ENCODE measurements at places on chromosomes 3 and 15.

GRCh38 chr3:184737641-184738505 is 26.0 kb upstream of the MAGEF1 start:
- DNase-seq = no peak

- no peak for DNase-seq
Measured at GRCh38 chr3:161273589-161274218, 52.6 kb downstream of the NMD3 start.

DNA sequence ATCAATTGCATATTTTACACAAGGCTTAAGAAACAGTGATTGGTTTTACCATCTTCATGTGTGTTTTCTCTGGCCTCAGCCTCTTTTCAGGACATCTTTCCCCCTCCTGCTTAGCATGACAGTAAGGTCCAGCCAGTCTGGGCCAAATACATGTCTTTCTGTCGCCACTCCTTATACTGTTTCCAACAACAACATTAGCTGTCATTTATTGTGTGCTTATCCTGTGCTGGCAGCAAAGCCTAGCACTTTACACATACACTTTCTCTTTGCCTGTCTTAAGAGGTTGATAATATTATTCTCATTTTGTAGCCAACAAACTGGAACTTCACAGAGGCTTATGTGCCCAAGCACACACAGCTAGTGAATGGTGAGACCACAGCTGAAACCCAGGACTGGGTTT is 37.8 kb downstream of the B3GALNT1 start:
- no peak for DNase-seq

DNA sequence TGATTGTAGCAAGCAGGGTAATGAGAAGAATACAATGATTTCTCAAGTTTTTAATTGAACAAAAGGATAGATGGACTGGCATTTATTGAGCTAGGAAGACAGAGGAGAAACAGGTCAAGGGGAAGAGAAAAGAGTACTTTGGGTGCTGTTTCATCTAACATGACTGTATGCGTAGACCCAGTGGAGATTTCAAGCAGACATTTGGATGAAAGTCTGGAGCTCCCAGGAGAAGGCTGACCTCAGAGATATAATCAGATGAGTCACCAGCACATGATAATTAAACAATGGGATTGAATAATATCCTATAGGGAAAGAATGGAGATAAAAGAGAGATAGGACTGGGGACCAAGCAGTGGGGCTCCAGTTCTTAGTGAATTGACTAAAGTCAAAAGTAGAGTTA is 194.9 kb downstream of the ARRDC4 start:
- DNase-seq = no peak

GRCh38 chr15:49060710-49061495 is 14.7 kb upstream of the SECISBP2L start:
- DNase-seq = no peak

- no peak for DNase-seq
Measured at GRCh38 chr3:194738254-194739093, 52.8 kb downstream of the FAM43A start.

DNA sequence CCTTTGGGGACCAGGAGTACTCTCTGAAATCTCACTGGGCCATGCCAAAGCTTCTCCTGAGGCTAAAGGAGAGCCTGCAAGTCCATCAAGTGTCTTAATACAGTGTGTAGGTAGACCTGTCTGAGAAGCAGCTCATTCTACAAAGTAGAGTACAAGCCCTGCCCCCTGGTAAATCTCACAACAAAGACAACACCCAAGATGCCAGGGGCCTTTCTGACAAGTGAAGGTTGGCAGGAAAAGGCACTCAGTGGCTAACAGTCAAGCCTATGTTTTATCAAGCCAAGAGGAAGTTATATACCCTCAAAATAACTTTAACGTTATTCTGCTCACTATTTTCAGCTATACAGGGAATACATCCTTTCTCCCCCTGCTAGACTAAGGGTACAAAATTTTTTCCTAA is 58.3 kb downstream of the NMNAT3 start:
- DNase-seq = no peak

DNA sequence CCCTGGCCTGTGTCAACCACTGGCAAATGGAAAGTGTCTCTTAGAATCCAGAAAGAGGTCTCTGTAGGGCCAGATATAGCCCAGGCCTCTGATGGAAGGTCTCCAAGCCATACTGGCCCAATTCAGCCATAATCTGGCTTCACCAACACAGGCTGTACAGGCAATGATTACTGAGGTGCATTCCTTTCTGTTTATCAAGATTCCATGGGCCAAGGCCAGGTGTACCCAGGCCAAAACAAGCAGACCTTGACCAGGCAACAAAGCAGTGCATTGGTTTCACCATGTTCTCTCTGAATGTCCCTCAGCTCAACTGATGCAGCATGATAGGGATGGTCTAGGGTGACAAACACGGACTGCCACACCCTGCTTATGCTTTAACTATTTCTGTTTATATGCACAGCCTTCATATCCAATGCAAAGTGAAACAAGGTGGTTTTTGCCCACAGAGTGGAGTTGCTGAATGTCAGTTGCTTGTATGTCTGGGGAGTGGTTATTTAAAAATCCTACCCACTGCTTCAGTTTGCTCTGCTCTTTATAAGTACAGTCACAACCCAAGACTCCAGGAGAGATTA is 25.2 kb downstream of the CCNL1 start:
- no peak for DNase-seq

GRCh38 chr3:41880387-41880786 is 81.5 kb downstream of the ULK4 start:
- DNase-seq = no peak

DNA sequence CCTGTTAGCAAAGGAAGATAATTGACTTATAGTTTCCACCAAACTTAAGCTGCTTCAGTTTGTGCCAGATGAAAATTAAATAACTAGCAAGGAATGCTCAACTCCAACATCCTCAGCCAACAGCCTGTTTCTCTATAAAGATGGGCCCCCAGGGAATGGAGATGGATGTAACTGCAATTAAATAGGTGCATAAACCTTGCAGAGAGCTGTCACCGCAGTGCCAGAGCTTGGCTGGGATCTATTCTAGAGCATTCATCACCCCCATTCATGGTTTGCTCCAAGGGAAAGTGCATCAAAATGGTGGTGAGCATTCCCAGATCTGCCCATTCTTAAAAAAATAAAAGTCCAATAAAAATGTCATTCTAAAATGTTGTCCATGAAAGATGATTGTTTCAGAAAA is 19.7 kb upstream of the RORA start:
- DNase-seq = no peak

- no peak for DNase-seq
Measured at GRCh38 chr15:29061746-29062145, 176.0 kb downstream of the APBA2 start.

DNA sequence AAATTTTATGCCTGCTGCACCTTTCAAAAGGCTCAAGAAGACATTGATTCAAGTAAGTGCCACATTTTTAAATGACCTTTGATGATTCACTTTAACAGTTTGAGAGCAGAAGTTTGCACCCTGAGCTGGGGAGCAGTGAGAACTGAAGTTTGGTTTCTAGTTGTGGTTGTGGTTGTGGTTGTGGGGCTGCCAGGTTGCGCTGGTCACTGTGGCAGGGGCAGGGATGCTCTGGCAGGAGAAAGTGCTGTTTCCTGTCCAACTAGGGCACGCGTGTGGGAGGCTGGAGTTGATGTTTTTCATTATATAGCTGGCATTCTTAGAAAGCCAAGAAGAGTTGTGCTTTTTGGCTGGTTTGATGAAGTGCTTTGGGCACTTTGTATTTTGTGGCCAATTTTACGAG is 339.7 kb upstream of the NR2F2 start:
- no peak for DNase-seq

DNA sequence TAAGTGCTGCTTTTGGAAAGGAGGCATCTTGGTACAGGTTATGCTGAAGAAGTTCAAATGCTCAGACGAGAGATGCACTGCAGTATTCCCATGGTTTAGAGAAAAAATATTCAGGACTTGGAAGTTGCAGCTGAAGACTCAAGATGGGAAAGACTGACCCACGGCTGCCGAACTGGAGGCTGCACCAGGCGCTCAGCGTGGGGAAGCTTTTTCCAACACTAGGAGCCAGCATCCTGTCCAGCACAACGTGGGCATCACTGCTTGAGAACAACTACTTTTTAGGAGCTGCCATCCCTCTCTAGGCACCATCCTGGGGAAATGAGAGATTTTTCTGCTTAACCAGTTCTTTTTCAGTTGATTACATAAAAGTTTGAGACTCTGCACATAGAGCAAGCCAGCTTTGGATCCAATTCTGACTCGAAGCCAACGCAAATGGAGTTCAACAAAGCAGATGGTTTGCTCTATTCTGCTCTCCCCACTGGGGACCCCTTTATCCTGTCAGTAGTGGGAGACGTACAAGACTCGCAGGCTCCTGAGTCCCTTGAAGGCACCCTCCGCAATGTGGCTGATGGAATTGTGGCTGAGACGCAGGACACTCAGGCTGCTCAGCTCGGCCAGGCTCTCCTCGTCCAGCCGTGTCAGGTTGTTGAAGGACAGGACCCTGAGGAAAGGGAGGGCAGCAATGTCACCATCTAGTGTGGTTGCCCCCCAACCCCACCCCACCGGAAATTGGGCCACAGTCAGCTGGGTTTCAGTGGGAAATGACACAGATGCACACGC is 93.8 kb downstream of the LRIG1 start:
- no peak for DNase-seq

DNA sequence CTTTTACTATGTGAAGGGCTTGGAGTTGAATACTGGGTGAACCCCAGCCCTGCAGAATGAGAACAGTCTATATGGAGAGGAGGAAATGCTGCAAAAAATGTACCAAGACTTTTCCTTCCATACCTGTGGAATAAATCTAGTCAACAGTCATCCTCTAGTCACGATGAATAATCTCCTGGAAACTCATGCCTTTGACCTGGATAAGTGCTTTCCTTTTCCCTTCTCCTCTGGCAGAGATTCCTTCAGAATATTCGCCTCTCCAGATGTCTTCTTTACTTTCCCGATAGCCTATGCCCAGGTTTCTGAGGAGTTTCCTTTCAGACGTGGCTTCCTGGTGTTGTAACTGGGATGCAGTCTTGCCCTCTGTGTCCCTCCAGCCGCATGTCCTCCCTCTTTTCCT is 28.1 kb downstream of the CCNL1 start:
- DNase-seq = no peak

DNA sequence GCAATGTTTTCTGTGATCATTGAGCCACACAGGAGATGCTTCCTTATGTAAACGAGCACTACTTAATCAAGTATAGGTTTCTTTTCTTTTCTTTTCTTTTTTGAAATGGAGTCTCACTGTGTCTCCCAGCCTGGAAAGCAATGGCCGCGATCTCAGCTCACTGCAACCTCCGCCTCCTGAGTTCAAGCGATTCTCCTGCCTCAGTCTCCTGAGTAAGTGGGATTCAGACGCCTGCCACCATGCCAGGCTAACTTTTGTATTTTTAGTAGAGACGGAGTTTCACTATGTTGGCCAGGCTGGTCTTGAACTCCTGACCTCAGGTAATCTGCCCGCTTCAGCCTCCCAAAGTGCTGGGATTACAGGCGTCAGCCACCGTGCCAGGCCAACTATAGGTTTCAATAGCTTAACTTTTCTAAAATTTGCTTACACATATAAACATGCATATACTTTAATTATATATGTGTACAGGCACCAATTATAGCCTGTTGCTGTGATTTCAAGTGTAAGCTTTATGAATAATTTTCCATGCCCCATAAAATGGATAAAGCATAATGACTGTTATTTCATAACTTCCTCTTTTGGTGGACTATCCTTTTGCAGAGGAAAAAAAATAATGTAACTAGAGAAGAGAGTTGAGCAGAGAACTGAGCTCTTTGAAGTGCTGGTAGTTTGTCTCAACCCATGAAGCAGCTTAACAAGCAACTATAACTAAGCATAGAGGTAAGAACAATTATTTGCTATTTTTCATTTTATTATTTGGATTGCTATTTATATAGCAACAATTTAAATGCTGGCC is 24.8 kb upstream of the MBNL1 start:
- no peak for DNase-seq

GRCh38 chr3:71451060-71451459 is 132.5 kb downstream of the FOXP1 start:
- no peak for DNase-seq

- no peak for DNase-seq
Measured at GRCh38 chr3:1578124-1578806, 485.4 kb downstream of the CNTN6 start.

DNA sequence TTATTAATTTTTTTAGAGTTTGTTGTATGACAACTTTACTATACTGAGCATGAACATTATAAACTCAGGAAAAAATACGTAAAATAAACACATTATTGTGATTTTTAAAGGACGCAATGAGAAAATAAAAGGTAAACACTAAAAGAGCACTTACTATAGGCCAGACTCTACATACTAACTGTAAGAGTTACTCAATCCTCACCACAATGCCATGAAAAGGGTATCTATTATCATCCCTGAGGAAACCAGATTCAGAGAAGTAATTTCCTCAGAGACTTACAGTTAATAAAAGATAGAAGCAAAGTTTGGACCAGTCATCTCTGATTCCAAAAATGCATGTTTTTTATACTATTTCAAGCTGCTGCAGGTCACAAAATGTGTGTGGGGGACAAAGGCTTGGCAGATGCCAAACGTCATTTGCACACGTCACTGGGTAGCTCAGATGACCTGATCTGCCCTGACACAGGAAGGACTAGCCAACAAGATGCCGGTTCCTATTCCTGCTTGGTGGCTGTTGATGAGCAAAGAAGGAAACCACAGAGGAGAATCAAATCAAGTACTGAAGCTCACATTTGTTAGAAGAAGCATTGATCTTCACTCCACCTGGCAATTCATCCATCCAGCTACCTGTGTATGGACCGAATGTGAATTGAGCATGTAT is 42.3 kb downstream of the KLHL6 start:
- peak; percentile 20 for DNase-seq

DNA sequence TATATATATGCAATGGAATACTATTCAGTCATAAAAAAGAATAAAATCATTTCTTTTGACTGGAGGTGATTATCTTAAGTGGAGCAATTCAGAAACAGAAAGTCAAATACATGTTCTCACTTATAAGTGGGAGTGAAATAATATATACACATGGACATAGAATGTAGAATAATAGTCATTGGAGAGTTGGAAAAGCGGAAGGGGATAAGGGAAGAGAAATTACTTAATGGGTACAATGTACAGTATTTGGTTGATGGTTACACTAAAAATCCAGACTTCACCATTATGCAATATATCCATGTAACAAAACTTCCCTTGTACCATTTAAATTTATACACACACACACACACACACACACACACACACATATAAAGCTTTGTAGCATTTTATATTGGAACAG is 84.3 kb downstream of the RAP2B start:
- no peak for DNase-seq

- DNase-seq = no peak
Measured at GRCh38 chr3:143472731-143473523, 353.4 kb downstream of the CHST2 start.

- no peak for DNase-seq
Measured at GRCh38 chr3:11188231-11188630, 33.9 kb downstream of the HRH1 start.
